ENCODE measurements at places on chromosomes 5 and 9.

GRCh38 chr5:56450766-56451165 lies 217.6 kb upstream of the ANKRD55 start:
- no peak for DNase-seq

DNA sequence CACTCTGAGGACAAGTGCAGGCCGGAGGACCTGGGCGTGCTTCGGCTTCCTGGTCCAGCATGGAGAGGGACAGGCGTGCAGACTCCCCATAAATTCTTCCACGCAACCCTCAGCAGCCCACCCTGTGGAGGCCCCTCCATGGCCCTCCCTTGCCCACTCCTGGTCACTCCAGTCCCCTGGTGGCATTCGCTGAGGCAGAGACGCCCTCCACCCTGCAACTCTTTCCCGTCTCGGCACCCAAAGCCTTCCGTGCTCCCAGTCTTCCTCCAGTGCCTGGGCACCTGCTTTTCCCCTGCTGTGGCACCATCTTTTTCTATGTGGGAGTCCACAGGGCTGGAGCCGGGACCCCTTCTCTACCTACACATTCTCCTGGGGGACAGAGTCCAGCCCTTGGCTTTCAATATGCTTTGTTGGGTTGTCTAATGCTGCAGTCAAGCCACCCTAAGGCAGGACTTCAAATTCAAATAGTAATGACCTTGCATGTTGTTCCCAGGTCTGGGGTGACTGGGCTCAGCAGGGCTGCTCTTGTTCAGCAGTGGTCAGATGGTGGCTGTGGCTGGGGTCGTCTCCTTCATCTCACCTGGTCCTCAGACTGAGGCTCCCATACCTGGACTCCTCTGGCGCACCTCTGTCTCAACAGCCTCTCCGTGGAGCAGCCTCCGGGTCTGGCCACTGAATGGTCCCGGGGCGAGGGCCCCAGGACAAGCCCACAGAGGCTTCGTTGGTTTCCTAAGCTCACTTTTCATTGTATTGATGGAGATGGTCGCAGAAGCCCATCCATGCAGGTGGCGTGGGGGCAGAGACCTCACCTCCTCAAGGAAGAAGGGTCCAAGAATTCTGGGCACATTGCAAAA lies 15.2 kb downstream of the MRPL36 start:
- DNase-seq: no peak

DNA sequence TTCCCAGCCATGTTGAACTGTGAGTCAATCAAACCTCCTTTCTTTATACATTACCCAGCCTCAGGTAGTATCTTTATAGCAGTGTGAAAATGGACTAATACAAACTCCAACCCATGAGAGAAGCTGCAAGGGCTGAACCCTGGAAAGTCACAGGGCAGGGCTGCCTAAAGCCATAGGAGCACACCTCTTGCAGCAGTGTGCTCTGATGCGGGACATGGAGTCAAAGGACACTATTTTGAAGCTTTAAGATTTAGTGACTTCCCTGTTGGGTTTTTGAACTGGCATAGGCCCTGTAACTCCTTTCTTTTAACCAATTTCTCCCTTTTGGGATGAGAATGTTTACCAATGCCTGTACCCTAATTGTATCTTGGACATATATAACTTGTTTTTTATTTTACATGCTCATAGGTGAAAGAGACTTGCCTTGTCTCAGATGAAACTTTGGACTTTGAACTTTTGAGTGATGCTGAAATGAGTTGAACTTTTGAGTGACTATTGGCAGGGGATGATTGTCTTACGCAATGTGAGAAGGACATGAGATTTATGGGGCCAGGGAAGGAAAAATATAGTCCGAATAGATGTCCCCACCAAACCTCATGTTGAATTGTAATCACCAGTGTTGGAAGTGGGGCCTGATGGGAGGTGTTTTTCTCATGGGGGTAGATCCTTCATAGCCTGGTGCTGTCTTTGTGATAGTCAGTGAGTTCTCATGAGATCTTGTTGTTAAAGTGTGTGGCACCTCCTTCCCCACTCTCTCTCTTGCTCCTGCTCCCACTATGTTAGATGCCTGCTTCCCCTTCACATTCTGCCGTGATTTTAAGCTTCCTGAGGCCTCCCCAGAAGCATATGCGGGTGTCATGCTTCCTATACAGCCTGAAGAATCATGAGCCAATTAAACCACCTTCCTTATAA lies 159.5 kb upstream of the SPEF2 start:
- DNase-seq: no peak

- DNase-seq: no peak
Observed at GRCh38 chr5:134803821-134804220, 41.9 kb upstream of the C5orf24 start.

GRCh38 chr9:91654527-91654926 lies 230.9 kb upstream of the NFIL3 start:
- DNase-seq: no peak

DNA sequence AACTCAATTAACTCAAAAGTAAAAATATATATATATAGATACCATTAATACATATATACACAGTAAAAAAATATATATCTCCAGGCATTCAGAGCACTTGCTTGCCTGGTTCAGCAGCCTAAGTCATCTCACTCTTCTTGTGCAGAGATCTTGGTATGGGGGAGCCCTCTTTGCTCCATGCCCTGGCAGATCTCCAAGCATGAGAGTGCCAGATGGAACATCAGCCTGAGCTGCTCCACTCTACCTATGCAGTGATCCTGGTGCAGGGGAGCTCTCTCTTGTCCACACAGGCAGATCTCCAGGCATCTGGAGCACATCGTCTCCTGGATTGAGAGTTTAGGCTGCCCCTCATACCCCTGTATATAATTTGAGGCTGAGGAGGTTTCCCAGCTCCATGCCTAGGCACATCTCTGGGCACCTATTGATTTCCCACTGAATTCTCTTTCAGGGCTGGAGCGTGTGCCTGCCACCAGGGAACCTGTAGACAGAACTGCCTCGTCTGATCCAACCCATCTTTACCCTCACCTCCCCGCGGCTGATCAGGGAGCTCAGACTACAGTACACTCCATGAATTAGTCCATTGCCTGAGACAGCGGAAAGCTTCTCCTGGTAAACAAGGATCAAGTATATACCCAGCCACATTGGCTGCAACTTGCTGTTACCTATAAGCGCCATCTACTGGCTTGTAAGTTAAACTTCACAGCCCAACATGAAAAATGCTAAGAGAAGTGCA lies 342.4 kb upstream of the GRIA1 start:
- DNase-seq: peak; percentile 80

- peak; percentile 56 for DNase-seq
Observed at GRCh38 chr9:89497978-89498851, at the start of gene SEMA4D. TSS of gene SEMA4D (minus strand) at chr9:89498113. CDS start at chr9:89405456, 92,657 bp downstream.

- DNase-seq: no peak
Observed at GRCh38 chr9:126448136-126448535, 121.5 kb downstream of the MVB12B start.

GRCh38 chr9:78783743-78784142 lies 486.8 kb downstream of the PSAT1 start:
- DNase-seq: peak; percentile 4

- DNase-seq: no peak
Observed at GRCh38 chr5:130966990-130967525, 198.0 kb downstream of the HINT1 start.

DNA sequence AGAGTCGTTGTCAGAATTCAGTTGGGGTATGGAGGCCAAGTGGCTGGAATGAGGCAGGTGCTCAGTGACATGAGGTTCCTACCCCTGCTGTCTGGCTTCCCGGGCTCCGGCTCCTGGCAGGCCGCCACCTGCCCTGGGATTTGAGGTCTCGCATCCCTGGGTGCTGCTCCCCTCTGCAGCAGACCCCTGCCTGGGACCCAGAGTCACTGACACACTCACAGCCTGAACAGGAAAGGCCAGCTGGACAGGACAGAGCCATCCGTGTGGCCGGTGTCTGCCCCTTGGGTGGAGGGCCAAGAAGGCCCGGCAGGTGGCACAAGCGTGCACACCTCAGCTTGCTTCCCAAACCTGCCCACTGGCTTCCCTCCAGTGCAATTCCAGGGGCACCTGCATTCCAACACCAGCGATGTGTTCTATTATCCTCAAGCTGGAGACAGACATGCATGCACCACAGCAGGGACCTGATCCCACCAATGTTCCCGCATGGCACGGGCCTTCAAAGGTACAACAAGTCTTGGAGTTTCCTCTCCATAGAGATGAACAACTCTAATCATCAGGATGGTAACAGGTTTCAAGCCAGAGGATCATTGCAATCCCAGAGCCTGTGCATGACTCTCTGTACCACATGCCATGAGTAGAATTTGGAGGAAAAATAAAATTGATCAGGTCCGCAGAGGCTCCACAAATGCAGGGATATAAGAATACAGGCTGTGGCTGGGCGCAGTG lies 45.6 kb upstream of the RNF130 start:
- no peak for DNase-seq

- no peak for DNase-seq
Observed at GRCh38 chr9:80070071-80070742, 498.4 kb downstream of the TLE4 start.

DNA sequence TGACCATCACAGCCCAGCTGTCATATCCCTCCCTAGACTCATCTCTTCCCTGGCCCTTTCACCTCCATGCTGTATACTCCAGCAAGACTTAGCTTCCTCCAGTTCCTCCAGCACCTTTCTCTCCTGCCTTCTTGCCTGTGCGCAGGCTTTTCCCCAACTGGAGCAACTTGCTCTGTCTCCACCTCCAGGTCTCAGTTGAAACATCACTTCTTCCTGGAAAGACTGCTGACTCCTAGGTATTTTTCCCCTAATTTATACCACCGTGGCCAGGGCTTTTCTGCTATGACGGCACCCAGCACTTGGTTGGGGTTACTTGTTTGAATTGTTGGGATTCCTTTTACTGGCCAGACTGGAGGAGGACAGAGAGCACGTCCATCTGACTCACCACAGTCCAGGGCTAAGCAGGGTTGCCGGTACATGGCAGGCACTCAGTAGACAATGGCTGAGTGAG lies 67.5 kb downstream of the KCNIP1 start:
- peak; percentile 47 for DNase-seq

GRCh38 chr9:131481441-131482342 lies 21.0 kb upstream of the POMT1 start:
- DNase-seq: no peak

- DNase-seq: no peak
Observed at GRCh38 chr9:132231019-132231701, 69.3 kb downstream of the NTNG2 start.

DNA sequence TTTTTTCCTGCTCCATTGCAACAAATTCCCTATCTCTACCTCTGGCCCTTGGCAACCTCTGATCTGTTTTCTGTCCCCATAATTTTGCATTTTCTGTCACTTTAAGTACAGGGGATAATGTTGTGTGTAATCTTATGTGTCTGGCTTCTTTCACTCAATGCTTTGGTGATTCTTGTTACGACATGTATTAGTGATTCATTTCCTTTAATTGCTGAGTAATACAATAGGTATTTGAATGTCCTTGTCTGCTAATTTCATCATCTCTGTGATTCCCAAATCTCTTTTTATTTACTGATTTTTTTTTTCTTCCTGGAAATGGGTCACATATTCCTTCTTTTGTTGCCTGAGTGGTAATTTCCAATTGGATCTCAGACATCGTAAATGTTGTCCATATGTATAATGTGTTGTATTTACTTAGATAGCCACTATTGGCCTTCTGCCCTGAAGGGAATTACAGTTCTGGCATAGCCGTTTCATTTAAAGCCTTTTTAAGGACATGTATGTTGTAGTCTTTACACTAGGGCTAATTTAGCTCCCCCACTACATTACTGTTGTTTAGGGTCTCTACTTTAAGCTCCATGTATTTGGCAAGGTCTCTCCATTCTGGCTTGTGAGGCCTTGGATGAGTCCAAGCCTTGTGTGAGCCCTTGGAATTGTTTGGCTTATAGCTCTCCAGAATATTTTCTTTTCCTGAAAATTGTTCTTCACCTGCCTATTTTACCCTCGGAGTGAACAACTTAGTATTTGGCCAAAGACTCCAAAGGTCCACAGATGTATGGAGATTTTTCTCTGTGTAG lies 683.8 kb downstream of the LRRC70 start:
- DNase-seq: peak; percentile 45

Data from HT1080 (cell line).